ENCODE measurements at places on chromosomes 7 and 10.

DNA sequence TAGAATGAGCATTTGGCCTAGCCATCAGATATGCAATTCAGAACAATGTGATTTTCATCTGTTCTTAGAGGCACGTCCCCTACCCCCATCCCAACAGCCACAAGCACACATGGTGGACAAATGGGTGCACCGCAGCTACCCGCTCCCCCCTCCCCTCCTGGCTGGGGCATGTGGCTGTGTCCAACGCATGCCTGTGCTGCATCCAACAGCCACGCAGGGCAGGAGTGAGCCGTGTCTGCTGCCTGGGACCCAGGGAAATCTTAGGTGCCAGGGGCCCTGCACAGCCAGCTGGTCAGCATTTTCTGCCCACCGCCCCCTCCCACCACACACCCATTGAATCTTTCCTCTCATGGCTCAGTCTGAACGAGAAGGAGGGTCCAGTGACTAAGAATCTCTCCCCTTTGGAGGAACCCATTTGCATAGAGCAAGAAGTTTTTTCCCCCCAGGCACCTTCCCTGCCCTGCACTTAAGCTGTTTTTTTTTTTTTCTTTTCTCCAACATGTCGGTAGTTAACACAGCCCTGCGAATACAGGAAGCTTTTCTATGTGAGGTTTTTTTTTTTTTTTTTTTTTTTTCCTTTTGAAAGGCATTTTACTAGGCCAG lies 138.9 kb downstream of the WDR11 start:
- no peak for DNase-seq

- no peak for DNase-seq
Measured at GRCh38 chr7:115889669-115889984, 140.9 kb downstream of the TFEC start.

DNA sequence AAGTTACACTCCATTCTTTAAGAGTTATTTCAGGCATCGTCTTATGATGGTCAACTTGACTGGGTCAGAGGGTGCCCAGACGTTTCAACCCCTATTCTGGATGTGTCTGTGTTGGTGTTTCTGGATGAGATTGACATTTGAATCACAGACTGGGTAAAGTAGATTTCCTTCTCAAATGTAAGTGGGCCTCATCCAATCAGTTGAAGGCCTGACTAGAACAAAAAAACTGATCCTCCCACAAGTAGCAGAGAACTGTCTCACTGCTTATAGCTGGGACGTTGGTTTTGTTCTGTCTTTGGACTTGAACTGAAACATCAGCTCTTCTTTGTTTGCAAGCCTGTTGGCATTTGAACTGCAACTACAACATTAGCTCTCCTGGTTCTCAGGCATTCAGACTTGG lies 76.3 kb upstream of the LYZL1 start:
- DNase-seq, result no peak

DNA sequence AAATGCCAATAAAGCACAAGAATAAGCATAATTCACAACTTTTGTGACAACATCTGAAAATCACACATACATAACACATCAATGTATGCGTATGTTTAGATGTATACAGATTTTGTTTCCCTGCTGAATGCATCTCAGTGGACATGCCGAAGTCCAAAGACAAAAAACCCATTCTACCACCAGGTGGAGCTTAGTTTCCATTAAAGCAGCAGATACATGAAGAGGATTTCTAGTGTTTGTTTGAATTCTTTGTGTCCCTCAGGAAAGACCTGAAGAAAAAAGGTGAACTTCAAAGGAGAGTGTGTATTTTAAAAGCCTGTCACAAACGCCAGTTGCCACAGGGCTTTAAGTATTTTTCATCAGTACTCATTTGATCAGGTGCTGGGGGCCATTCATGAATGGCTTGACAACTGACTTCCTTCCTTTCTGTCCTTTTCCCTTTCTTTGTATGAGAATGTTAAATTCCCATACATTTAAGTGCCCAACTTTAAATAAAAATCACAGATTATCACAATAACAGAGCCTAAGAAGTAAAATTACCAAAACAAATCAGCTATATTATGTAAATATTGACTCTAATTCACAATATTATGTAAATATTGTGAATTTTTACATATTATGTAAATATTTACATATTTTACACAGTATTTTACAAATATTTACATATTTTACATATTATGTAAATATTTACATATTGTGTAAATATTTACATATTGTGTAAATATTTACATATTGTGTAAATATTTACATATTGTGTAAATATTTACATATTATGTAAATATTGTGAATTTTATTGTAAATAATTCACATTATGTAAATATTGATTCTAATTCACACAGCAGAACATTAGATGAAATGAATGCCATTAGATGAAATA lies 343.0 kb downstream of the CRPPA start:
- no peak for DNase-seq

- DNase-seq, result no peak
Measured at GRCh38 chr7:158094046-158094445, 493.6 kb downstream of the PTPRN2 start.

DNA sequence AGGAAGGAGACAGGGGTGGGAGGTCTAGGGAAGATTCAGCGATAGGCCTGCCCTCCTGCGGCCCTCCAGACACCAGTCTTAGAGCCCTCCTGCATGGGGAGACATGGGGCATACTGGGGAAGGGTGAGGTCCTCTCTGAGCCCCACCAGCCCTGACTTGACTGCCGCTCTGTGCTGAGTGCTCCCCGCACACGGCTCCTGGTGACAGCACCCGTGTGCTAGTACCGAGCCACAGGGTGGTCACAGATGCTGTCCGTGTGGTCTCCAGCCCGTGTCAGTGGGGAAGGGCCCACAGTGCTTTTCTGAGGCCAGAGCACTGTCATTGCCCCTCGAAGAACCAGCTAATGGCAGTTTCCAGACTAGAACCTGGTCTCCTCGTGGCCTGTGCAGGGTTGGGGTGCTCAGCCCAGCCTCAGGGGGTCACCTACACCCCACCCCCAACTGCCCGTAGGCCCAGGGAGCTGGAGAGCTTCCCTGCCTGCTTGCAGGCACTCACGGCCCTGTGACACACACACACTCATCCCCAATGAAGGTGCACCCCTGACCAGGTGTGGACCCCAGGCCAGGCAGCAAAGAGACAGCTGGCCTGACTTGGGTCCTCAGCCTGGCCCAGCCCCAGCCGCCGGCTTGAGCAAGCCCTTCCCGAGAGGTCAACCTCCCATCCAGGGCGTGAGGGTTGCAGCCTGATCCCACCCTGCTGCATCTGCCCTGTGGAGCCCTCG lies 86.0 kb upstream of the RET start:
- DNase-seq, result no peak

- no peak for DNase-seq
Measured at GRCh38 chr7:150742286-150742968, 5.2 kb downstream of the GIMAP5 start.

DNA sequence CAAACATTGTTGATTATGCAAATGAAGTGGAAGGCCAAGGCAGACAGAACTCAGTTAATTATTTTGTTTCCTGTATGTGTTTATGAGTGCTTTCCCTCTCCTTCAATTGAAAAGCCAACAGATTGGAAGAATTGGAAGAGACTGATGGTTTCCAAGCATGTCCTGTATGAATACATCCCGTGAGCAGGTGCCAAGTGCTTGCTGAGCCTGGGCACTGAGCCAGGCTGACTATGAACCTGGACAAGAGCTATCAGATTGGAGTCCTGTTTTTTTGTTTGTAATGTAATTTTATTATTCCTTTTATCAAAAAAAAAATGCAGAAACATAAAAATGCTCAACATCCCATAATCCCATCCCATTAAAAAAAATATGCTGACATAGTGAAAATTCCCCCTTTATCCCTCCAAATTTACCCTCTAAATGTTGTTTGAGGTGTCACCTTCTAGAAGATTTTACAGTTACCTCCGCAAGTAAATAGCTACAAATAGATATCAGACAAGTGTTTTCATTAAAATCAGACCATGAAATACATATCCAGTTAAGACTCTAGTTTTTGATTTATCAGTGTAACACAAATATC lies 449.5 kb downstream of the GRID1 start:
- DNase-seq, result no peak

DNA sequence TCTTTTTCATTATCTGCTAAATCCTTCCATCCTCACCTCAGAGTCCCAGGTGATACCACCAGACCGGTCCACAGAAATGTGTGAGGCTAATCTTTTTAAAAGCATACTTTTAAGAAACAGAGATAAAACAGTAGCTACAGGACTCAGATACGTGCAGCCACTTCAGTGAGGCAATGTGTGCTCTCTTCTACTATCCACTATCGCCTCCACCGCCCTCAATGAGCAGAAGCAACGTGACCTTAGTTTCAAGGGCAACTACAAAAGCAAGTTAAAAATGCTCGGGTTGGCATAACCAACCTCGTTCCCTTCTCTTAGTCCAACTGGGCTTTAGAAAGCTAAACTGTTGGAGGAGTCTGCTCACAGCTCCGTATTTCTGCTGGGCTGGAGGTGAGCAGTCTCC lies 4.2 kb downstream of the FGFR2 start:
- DNase-seq, result no peak

GRCh38 chr7:150313870-150314269 lies 9.3 kb upstream of the LRRC61 start:
- no peak for DNase-seq

DNA sequence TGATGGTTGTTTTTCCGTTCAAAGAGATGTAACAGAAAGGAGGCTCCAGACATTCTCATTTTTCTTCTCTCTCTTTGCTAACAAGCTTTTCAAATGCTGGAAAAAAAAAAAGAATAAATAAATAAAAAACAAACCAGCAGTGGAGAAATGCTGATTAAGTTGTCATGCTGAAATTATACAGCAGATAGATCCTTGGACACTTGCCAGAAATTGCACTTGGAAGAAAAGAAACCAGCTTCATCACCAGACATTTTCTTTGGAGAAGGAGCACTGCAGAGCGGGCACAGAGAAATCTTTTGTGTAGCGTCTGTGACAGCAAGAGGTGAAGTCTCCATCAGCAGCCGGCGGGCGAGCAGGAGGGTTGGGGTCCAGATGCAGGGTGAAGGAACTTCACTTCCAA lies 55.8 kb downstream of the CLRN3 start:
- DNase-seq, result no peak

GRCh38 chr10:91574236-91574635 lies 58.6 kb downstream of the PPP1R3C start:
- DNase-seq, result no peak

DNA sequence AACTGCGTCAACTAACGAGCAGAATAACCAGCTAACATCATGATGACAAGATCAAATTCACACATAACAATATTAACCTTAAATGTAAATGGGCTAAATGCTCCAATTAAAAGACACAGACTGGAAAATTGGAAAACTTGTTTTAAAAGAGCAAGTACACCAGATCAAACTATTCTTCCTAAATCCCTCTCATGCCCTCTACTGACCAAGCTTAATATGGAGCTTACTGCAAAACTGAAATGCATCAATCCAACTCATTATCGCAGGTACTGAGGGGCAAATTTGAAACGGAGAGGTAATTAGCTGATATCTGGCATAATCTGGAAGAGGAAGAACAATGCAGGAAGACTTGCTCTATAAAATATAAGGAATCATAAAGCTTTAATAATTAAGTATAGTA lies 1223.8 kb downstream of the NXPH1 start:
- DNase-seq, result no peak

- DNase-seq, result no peak
Measured at GRCh38 chr10:109882251-109883057, 40.9 kb downstream of the XPNPEP1 start.

- DNase-seq, result no peak
Measured at GRCh38 chr7:97075928-97076327, 41.6 kb upstream of the SDHAF3 start.

GRCh38 chr7:27950123-27950522 lies 210.2 kb downstream of the TAX1BP1 start:
- DNase-seq, result no peak

- DNase-seq, result no peak
Measured at GRCh38 chr10:91344117-91344856, 65.9 kb upstream of the HECTD2 start.

- no peak for DNase-seq
Measured at GRCh38 chr10:29823553-29824080, 188.8 kb upstream of the SVIL start.

- DNase-seq, result no peak
Measured at GRCh38 chr10:9193120-9193519, 1138.6 kb downstream of the GATA3 start.

DNA sequence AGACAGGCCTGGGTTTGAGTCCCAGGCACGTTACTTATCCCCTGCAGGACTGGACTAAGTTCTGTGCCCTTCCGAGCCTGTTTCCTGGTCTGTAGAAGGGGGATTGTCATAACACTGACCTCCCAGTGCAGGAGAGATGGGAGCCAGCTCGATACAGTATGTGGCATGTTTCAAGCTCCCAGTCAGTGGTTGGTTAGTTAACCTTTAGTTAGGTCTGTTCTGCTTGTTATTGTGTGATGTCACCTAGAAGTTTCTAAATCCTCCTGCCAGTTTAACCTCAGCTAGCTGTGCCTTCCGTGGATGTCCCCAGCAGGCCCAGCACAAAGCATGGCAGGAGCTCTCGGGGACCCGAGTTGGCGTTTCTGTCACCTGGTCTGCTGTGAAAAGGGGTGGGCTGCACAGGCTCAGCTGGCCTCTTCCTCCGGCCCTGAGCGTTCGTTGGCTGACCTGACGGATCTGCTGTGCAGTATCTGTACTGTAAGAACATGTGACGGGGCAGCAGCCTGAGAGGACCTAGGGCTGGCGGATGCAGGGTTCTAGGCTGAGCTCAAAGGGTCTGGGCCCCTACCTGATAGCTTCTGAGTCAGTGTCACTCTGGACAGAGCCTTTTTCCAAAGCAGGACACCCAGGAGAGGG lies 53.0 kb downstream of the SPOCK2 start:
- DNase-seq, result no peak

DNA sequence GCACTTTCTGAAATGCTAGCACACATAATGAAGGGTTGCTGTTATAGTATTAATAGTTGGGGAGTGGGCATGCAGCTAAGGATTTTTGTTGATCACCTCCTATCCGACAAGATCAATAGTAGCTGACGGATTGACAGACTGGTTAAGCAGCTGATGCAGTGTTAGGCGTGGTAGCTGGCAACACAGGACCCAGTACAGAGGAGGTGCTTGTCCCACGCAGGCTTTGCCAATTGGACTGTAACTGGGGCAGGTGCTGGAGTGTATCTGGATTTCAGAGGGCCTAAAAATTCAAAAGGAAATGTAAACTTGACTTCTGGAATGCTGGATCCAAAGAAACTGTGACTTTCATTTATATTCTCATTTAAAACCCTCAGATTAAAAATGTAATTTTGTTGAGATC lies 340.9 kb downstream of the SORCS3 start:
- no peak for DNase-seq

- DNase-seq, result no peak
Measured at GRCh38 chr10:99393036-99393435, 37.4 kb downstream of the GOT1 start.

- DNase-seq, result no peak
Measured at GRCh38 chr7:27110186-27111031, 7.9 kb upstream of the HOXA2 start.

DNA sequence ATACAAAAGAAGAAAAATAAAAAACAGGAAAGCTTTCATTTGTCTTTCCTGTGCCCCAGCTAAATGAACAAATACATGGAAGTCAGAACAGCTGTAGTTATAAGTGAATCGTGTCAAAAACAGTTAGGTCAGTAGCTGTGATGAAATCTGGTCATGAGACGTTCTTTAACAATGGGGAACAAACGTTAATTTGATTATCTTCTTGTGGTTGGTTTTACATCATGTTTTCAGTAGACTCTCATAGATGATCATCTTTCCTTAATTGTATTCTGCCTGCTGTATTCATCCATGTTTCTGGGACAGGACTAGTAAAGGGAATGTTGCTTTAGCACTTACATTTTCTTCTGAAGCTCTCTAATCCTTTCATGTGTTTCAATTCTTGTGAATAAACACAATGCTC lies 97.0 kb downstream of the PCLO start:
- DNase-seq, result no peak

- no peak for DNase-seq
Measured at GRCh38 chr10:42874713-42875387, 92.3 kb downstream of the BMS1 start.

All from stimulated activated CD8-positive, alpha-beta memory T cell treated with anti-CD3 and anti-CD28 coated beads, Interleukin-15, amount 100 ng/mL, for 1 hour (primary cell).